NCI-H82 (cell line): ENCODE measurements at places on chromosomes 12 and 14.
A peak's percentile ranks its signal among the peaks of the same experiment; 100 is the strongest.

DNA sequence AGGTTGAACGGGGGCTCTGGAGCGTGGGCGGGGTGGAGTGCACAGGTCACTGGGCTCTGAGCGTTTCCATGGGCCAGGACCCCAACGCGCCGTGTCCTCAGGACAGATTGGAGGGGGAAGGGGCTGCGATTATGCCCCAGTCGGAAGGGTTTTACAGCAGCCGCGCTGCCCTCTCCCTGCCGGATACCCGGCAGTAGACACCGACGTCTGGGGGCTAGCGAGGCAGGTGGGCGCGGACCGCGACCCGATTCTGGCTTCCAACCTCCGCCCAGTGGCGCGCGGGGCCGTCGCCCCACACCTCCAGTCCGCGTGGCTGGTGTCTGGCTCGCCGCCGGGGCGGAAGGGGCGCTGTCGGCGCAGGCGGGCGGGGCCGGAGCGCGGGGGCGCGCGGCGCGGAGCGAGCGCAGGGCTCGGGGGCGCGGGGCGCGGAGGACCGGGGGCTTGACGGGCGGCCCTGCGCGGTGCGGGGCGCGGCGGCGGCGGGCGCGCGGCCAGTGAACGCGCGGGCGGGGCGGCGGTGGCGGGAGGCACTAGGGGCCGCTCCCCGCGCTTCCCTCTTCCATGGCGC lies 2.4 kb upstream of the KIF26A start:
- DNase-seq: peak; percentile 40

- DNase-seq: no peak
Measured at GRCh38 chr12:123073962-123074801, 76.7 kb downstream of the PITPNM2 start.

- DNase-seq: no peak
Measured at GRCh38 chr12:91769736-91770135, 375.9 kb downstream of the BTG1 start.

GRCh38 chr12:25054076-25054782 lies 105.3 kb upstream of the BCAT1 start:
- no peak for DNase-seq

- no peak for DNase-seq
Measured at GRCh38 chr12:94676922-94677321, 26.6 kb upstream of the TMCC3 start.

DNA sequence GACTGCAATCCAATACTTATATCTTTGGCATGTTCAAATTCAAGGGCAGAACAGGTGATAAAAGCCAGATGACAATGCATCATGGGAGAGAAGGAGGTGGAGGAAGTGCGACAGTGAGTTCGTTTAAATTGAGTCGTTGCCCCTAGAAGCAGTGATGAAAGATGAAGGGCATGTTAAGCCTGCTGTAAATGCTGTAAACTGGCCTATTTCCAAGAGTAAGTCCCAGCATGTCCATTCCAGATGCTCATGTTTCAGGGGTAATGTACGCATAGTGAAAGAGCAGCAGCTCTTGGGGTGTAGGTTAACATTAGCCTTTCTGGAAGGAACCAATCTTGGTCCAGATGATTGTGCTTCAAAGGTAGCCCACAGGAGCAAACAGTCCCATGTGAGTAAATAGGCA lies 97.1 kb downstream of the C2CD5 start:
- DNase-seq: peak; percentile 49

DNA sequence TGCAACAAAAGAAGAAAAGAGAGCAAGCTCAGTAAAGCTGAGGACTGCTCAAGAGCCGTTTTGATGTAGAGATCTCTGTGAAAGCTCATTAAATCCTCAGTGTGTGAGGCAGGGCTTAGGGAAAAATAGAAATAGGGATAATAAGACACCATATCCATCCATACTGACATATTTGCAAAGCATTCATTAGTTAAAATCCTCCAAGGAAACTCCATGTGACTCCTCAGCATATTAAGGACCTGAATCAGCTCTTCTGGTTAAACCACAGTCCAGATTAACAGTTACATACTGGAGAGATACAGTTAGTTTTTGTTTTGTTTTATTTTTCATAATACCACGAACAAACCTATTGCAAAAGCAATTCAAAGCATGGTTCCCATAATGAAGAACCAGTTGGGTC lies 288.2 kb downstream of the PAWR start:
- DNase-seq: no peak

- DNase-seq: no peak
Measured at GRCh38 chr14:66802962-66803361, 295.0 kb downstream of the GPHN start.

- no peak for DNase-seq
Measured at GRCh38 chr12:57164966-57165625, 17.7 kb upstream of the LRP1-AS start.

DNA sequence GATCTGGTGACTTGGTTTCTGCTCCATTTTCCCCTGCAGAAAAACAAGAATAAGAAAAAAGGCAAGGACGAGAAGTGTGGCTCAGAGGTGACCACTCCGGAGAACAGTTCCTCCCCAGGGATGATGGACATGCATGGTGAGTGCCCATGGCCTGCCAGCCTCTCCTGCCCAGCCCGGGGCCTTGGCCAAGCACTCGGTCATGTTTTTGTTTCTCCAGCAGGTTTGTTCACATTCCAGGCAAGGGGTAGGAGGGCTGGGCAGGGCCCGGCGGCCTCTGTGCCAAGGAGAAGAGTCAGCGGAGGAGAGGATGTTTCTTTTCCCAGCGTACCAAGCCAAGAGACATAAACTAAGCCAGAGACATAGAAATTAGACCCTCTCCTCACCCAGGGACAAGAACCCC lies 13.6 kb downstream of the BCL7A start:
- no peak for DNase-seq

- no peak for DNase-seq
Measured at GRCh38 chr12:132026061-132026795, 76.5 kb downstream of the EP400 start.

DNA sequence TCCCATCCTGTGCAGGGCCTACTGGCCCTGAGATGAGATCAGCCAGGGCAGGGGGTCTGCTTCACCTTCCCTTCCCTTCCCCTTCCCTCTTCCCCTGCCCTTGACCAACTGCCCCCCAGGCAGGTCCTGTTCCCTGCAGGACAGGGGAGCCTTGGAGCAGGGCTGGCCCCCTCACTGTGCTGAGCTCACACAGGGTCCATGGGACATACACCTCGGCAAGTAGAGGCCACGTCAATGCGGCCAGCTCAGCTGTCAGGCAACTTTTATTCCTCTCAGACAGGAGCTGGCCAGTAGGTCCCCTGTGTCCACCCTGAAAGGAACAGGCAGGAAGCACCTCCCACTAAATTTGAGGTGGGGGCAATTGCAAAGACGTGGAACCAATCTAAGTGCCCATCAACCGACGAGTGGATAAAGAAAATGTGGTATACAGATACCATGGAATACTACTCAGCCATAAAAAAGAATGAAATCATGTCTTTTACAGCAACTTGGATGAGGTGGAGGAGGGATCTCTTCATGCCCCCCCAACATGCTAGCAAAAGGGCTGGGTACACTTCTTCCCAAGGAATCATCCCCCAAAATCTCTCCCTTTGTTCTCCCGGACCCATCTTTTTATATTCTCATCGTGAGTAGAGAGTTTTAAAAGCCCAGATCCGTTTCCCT lies 148.7 kb downstream of the BCL11B start:
- no peak for DNase-seq

DNA sequence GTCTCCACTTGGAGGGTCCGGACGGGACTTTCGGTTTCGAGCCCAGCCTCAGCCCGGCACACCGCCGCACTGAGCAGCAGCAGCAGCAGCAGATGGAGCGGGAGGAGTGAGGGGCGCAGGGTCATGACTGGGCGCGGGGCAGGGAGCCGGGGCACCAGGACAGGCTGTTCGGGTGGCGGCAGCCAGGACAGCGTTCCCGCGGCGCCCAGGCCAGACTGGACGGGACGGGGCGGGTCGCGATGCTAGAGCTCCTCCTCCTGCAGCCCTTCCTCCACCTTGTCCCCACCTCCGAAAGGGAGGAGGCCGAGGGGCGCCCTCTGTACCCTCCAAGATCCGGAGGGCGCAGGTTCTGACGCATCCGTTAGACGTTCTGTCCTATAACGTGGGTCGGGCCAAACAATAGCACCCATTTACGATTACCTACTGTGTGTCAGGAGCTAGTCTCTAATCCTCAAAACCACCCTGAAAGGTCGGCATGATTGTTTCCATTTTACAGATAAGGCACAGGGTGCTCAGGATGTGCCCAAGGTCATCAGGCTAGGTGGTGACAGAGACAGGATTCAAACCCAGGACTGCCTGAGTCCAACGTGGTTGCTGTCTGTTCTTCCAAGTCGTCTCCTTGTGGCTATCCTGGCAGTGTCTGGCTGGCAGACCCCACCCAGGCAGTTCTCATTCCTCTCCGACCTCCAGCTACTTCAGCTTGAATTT lies at the start of gene FKBP11:
Gene FKBP11, minus strand, starts transcription at position 189 of the 708 bp plus-strand sequence. Its CDS starts 64 bp downstream, at position 125.
- peak; percentile 78 for DNase-seq

DNA sequence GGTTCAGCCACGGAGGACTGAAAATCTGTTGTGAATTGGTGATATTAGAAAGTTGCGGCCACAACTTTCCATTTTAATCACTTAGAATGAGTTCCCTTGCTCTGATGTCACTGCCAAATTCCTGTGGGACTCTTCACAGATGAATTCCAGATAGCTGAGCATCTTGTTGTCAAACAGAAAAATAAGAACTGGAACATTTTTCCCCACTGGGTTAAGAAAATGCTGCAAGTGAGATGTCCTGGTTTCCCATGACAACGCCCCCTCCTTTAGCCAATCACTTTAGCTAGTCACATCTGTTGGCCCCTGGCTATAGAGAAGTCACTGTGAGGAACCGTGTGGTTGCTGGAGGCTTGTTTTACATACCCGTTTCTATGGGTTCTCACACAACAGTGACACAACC lies 135.9 kb downstream of the KTN1 start:
- no peak for DNase-seq

GRCh38 chr14:101009531-101009930 lies 106.0 kb upstream of the RTL1 start:
- DNase-seq: no peak

- DNase-seq: no peak
Measured at GRCh38 chr14:100790502-100791347, 35.2 kb upstream of the MEG3 start.

GRCh38 chr14:65954942-65955341 lies 531.2 kb upstream of the CCDC196 start:
- DNase-seq: no peak

GRCh38 chr12:111773801-111774551 lies 7.2 kb downstream of the ALDH2 start:
- DNase-seq: peak; percentile 88

DNA sequence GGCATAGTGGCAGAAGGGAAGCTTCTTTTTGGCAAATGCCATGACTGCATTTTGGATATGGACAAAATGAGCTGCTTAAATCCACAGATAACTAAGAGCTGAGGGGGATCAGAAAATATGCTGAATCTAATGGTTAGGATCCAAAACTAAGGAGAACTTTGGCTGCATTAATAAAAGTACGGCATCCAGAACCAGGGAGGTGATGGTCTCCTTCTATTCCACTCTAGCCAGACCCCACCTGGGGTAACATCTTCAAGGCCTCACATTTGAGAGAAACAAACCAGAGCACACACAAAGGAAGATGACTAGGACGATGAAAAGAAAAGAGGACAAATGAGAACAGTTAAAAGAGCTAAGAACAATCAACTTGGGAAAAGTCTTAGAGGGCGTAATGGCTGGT lies 27.6 kb downstream of the NT5DC3 start:
- no peak for DNase-seq

GRCh38 chr14:78157494-78158437 lies 12.4 kb upstream of the NRXN3 start:
- no peak for DNase-seq

DNA sequence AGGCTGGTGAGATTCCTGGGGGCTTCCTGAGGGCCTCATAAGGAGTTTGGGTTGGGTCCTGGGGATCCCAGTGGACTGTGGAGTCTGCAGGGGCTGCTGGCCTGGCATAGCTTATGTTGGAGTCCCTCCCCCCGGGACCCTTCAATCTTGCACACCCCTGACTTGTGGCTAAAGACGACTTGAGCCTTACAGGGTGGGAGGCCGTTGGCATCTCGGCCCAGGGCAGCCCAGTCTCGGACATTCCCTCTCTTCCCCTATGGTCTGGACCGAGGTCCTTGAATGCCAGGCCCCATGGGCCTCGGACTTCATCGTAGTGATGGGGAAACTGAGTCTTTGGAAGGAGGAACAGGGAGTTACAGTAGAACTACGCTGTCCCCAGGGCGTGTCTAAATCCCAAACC lies 12.5 kb downstream of the RTL1 start:
- no peak for DNase-seq

DNA sequence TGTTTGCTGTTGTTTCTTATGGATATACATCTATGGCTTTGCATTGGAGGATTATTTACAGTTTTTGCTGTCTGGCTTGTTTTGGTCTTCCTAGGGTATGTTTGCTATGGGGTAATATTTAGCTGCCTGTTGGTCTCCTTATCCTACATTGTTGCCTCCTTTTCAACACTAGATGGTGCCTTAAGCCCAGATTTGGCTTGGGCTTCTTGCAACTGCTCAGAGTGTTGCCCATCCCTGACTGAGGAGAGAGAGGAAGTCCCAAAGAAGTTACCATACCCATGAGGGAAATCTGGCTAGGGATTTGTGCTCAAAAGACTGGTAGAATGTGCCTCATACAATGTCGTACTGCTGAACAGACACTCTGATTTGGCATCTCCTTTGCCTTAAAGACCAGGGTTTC lies 94.6 kb upstream of the MUCL1 start:
- peak; percentile 62 for DNase-seq

- DNase-seq: no peak
Measured at GRCh38 chr14:35117112-35117511, 4.7 kb downstream of the PPP2R3C start.

DNA sequence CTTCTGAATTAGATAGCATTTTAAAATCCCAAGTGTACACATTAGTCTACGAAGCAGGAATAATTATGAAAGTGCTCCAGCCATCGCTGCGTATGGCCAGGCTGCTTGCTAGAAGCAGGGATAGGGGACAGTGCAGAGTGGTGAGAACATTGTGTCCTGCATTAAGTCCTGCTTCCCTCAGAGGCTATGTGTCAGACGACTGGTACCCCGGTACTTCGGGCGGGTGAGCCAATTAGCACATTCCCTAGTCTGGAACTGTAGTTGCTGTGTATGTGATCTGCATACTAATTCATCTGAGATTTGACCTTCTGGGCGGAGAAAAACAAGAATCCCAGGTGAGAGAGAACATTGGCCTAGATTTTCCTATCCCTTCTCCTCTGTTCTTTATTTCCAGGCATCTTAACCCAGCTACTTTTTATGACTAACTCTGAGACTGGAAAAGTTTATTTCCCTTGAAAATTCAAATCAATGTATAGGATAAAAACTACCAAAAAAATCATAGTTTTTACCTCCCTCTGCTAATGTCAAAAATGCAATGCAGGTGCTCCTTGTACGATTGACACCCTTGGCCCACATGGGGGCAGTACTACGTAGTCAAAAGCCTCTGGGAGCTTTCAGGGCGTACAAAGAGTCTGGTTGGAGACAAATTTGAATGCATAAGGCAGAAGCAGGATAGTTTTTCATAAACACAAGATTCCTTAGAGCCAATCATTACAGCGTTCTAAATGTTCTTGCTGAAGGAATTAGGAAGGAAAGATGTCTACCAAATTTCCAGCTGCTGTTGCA lies 764.3 kb downstream of the NOVA1 start:
- DNase-seq: peak; percentile 72

- DNase-seq: peak; percentile 73
Measured at GRCh38 chr14:30283822-30284446, 275.0 kb upstream of the G2E3 start.

GRCh38 chr14:56414236-56414635 lies 165.4 kb upstream of the TMEM260 start:
- DNase-seq: no peak

- no peak for DNase-seq
Measured at GRCh38 chr14:77265561-77266335, 5.3 kb downstream of the NGB start.

GRCh38 chr14:61929651-61930050 lies 167.4 kb downstream of the SNAPC1 start:
- no peak for DNase-seq
